ENCODE measurements at places on chromosomes 5 and 9. TPM values are rescaled to one million over a fixed set of nuclear protein-coding genes. Genes with fewer than 3 reads are reported as not detected.

- no peak for DNase-seq
Observed at GRCh38 chr9:94787266-94787665, 60.8 kb downstream of the AOPEP start.

Gene PAEP
- not detected for total RNA-seq

- no peak for DNase-seq
Observed at GRCh38 chr9:17962747-17963146, 383.9 kb downstream of the SH3GL2 start.

- DNase-seq, result peak; percentile 95
Observed at GRCh38 chr9:124259158-124259808, 1.5 kb downstream of the NEK6 start.

GRCh38 chr5:119330367-119331183 lies 25.2 kb upstream of the TNFAIP8 start:
- peak; percentile 38 for DNase-seq

DNA sequence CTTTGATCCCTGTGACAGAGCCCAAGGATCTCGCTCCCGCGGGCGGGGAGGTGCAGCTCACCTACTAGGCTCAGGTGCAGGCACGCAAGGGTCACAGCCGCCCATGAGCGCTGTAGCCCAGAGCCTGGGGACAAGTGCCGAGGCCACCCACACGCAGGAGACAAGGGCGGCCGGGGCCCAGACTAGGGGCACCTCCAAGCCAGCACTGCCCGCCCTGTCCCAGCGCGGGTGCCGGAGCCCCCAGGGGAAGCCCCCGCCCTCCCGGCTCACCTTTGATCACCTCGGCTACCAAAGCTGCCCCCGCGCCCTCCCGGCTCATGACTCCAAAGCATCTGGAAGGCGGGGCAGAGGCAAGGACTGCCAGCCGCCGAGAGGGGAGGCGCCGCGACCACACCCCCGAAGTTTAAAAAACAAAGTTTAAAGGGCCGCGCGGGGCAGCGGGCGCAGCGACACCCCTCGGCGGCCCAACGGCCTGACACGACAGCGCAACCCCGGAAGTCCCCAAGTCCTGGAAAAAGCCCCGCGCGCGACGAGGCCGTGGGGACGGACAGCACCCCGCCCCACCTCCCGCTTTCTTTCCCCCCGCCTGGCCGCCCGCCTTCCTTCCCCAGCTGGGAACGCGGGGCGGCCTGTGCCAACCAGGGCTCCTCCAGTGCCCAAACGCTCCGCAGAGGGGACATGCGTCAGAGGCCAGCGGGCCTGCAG lies 53.0 kb downstream of the CDC14B start:
- peak; percentile 46 for DNase-seq

DNA sequence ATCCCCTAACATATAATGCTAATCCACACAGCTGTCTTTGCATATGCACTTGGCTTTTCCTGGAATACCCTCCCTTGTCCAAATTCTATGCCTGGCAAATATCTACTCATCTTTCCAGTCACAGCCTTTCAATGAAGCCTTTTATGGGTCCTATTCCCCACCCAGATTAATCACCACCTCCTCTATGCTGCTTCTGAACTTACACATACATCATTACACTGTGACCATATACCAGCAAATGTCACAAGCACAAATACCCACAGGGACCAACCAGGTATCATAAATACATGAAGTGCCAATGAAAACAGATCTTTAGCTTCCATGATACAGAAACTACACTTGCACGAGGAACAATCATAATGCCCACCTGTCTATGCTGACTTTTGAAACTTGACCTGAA lies 22.3 kb downstream of the LPAR1 start:
- DNase-seq, result no peak

Gene SLC28A3
- total RNA-seq, result 0.43 TPM

- DNase-seq, result no peak
Observed at GRCh38 chr5:93845376-93845775, 104.0 kb upstream of the POU5F2 start.

- no peak for DNase-seq
Observed at GRCh38 chr9:122020398-122020797, 72.7 kb downstream of the TTLL11 start.

DNA sequence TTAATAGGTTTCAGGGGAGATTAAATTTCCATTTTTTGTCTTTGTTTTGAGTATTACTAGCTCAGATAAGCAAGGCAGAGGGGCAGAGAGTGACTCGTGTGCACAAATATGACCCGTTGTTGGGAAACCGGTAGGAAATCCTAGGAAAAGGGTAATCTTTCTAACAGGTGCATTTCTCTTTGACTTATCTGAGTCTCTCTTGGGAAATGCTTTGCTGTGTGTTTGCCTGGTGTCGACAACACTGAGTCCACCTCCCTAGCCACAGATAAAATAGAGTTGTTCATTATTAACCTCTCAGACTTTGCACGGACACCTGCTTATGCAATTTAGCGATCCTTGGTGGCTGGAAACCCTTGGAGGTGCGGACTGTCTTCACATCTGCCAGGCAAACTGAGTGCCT lies 164.2 kb downstream of the FGF1 start:
- no peak for DNase-seq

Gene PPIC
- 42.5 TPM for total RNA-seq

Gene PCDHB3
- total RNA-seq, result 0.43 TPM

DNA sequence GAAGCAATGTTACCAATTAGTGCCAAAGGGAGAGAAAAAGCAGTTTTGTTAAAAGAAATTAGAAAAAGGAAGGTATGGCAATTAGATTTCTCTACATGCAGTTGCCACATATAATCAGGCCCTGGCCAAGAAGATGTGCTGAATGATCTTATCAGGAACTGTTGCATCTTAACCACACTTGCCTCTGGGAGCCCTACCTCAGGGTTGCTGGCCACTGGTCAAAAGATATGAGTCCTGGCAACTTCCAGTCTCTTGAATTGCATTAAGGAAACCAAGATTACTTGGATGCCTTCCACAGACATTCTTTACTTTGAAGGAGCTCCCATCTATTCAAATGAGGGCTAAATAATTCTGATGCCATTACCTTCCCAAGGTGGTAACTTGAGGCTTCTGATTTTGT lies 60.4 kb downstream of the TNC start:
- DNase-seq, result peak; percentile 47

DNA sequence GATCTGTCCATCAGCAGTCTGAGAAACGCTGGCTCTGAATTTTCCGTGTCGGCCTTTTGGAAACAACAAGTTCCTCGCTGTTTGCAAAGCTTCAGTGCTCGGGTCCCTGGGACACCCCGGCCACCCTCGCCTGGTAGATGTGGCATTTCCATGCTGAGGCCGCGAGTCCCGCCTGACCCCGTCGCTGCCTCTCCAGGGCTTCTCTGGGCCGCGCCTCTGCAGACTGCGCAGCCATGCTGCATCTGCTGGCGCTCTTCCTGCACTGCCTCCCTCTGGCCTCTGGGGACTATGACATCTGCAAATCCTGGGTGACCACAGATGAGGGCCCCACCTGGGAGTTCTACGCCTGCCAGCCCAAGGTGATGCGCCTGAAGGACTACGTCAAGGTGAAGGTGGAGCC lies 4.7 kb downstream of the NTNG2 start:
- no peak for DNase-seq

Gene CDK9
- 50.1 TPM for total RNA-seq

DNA sequence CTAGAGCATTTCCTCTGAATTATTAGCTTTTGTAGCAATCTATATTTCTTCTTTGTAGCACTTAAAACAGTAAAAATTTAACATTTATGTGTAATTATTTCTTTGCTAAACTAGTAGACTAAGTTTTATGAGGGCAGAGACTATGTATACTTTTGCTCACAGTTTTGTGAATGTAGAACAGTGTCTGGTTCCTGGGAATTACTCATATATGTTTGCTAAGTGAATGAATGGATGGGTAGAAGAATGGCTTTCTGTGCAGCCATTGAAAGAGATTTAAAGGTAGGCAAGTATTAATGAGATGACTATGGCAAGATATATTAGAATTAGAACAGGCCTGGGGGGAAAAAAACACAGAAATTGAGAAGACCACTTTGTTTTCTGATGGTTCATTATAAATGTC lies 140.1 kb downstream of the PAM start:
- no peak for DNase-seq

- no peak for DNase-seq
Observed at GRCh38 chr5:112686675-112687074, 51.0 kb upstream of the APC start.

Gene ABCA1
- total RNA-seq, result 88.3 TPM

- no peak for DNase-seq
Observed at GRCh38 chr5:164651546-164652275, 1146.3 kb downstream of the MAT2B start.

- no peak for DNase-seq
Observed at GRCh38 chr9:27179245-27179865, 70.3 kb downstream of the TEK start.

GRCh38 chr5:126106029-126106428 lies 317.2 kb upstream of the GRAMD2B start:
- peak; percentile 18 for DNase-seq

GRCh38 chr5:169229342-169229892 lies 71.5 kb downstream of the SLIT3 start:
- DNase-seq, result no peak

GRCh38 chr5:68405784-68406743 lies 190.5 kb downstream of the PIK3R1 start:
- no peak for DNase-seq

DNA sequence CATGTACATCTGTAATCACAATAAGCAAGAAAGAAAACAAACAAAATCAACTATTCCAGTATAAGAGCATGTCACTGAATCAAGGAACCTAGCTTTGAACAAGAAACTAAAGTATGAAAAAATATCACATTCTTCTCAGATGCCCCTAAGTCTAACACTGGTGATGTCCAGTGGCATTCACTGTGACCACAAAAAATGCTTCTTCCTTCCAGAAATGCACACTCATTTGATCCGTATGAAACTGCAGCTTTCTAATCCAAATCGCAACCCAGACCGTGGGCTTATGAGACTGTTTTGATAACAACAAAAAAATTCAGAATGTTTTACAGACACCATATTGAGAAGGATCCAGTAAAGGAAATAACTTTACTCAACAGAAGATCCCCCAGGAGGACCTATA lies 320.1 kb upstream of the TARS1 start:
- no peak for DNase-seq

DNA sequence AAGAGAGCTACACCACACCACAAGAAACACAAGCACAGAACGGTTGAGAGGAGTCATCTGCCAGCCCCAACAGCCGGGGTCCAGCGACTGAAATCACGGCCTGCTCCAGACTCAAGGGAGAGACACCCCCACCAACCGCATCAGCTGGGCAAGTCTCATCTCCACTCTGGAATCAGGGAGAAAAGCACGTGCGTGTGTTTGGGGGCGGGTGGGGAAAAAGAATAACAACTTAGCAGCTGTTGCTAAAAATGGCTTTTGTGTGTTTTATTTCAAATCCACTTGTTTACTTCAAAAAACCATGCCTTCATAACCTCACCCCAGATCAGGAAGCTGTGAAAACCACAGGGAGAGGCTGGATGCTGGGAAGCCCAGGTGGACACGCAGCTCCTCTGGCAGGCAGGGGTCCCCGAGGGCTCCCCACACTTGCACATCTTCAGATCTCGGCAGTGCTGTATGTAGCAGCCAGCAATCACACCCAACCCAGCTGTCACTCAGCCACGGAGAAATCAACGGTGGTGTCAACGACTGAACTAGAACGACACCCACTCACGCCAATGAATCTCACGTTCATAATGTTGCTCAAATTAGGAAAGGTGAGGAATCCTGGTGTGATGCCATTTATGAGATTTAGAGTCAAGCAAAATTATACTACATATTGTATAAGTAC lies 19.0 kb downstream of the PNPLA7 start:
- DNase-seq, result peak; percentile 55

DNA sequence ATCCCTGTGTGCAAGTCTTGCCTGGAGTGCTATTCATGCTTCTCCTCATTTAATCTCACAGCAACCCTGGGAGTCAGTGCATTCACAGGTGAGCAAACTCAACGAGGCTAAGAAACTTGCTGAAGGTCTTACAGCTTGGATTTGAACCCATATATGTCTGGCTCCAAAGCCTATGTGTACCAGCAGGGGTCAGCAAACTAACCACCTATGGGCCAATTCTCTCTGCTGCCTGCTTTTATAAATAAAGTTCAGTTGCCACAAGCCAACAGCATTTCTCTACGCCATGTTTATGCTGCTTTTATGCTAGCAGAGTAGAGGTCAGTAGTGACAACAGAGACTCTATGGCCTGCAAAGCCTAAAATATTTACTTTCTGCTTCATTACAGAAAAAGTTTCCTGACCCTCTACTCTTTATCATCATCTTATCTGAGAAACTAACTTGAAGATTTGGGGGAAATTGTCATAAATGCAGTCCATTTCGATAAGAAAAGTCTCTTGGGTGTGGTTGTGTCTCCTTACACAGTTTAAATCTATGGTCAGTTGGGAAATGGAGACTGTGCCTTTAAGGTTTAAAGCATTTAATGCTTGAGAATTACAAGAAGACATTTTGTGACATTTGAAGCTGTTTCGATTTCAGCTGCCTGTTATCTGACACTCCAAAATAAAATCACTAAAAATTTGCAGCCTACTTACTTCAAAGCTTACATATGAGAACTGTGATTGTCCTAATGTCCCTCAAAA lies 137.7 kb downstream of the PRELID2 start:
- peak; percentile 62 for DNase-seq

GRCh38 chr5:68482199-68482598 lies 266.6 kb downstream of the PIK3R1 start:
- peak; percentile 32 for DNase-seq

Gene BHMT2
- total RNA-seq, result 34.5 TPM

DNA sequence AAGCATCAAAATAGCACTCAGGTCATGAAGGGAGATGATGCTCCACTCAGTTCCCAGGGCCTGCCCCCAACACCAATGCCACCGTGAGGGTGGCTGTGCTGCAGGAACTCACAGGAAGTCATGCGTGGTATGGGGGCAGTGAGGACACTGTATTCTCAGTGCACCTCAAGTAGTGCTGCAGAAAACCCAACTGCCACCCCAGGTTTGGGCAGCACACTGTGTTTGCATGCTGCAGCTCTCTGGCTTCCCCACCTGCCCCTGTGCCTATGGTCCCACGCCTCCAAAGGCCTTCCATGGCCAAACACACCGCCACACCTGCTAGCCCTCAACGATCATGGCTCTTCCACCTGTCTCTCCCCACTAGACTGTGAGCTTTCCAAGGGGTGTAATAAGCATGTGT lies 14.3 kb downstream of the LHFPL2 start:
- no peak for DNase-seq

GRCh38 chr5:111792471-111793058 lies 35.6 kb upstream of the NREP start:
- no peak for DNase-seq

GRCh38 chr5:59593439-59594007 lies 300.0 kb downstream of the PDE4D start:
- no peak for DNase-seq

Gene ARHGEF39
- 0.97 TPM for total RNA-seq

Gene PRKAA1
- total RNA-seq, result 132 TPM

All from fibroblast of villous mesenchyme (primary cell).